ENCODE measurements at places on chromosomes 4 and X.

DNA sequence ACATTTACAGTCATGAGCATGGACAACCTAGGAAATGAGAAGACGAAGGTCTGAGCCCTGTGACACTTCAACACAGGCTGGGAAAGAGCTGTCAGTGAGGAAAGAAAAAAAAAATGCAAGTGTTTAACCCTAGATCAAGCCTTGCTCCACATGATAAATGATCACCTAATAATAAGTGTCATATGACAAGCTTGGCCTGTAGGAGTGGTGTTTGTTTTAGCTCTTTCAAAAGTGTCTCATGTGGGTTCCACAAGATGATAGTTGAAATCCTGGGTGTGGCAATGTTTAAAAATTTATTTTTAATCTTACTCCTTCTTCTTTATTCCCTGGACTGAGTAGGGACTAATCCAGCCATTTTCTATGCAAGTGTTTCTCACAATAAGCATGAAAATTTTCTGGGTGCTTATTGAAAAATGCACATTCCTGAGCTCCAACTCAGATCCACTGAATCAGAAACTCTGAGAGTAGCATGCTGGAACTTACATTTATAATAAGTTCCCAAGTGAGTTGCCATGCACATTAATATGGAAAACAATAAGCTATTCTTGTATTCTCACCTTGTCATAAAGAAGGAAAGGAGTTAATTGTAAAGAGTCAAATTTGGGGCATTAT, 138.3 kb downstream of the AREG start:
- no peak for DNase-seq

- DNase-seq, result no peak
These were observed 30.0 kb upstream of the JADE3 start for GRCh38 chrX:46882266-46882665.

GRCh38 chrX:148284821-148285220, 215.6 kb upstream of the AFF2 start:
- no peak for DNase-seq

- no peak for DNase-seq
These were observed 16.8 kb upstream of the DHX15 start for GRCh38 chr4:24601121-24601520.

- DNase-seq, result no peak
These were observed 27.0 kb upstream of the GPR78 start for GRCh38 chr4:8553216-8553615.

- DNase-seq, result no peak
These were observed 11.3 kb upstream of the RBMXL3 start for GRCh38 chrX:115177932-115178331.

DNA sequence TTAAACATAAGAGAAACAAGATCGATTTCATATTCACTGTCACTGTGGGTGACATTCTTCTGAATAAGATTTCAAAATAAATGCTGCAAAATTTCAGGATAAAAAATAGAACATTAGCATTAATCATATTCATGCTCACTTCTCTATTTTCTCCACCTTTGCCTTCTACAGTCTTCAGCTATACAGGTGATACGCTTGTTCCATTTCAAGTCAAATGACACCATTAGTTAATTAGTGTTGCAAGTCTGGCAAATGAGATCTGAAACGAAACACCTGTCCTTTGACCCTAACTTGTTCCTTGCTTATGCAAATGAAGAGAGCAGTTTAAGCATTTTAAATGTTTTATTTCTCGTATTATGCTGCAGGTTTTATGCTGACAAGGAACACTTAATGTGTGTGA, 667.5 kb upstream of the MAGEB2 start:
- DNase-seq, result no peak

DNA sequence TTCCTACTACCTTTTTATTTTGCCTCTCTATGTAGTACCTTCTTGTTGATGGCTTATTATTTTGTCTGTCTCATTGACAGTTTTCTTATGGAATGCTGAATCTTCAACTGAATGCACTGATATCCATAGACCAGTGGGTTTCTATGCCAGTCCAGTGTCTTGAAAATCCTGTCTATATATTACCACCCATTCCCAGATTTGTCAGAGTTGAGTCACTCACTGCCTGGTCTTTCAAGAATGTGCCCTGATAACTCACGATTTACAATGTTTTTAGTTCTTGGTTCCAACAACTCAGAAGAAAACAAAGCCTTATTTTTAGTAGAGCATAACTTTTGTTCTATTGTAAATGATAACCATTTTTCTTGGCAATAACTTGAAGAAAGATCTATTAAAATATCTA, 606.0 kb upstream of the PITX2 start:
- no peak for DNase-seq

DNA sequence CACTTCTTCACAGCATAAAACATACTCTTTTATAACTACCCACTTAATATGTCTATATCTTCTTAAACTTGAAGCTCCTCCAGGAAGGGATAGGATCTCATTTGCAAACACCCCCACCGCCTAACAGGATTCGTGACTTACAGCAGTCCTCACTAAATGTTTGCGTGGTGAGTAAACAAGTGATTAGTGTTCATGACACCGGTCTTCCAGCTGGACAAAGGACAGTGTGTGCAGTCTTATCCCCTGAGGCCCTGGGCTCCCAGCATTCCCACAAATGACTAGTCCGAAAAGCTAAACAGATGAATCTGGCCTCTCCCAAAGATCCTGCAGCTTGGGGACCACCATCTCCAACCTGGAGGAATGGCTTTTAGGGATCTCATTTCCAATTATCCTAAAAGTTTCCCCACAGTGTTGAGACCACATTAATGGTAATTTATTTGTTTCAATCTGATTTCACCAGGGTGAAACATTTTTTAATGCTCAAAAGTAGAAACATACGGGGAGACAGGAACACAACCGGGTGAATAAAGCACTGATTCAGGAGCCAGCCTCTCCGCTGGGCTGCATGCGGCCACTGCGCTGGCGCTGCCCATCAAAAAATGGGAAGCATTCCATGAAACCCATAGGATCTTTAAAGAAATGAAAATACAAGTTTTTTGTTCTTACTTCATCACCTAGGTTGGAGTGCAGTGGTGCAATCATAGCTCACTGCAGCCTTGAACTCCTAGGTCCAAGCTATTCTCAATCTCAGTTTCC, 69.2 kb downstream of the HADH start:
- DNase-seq, result no peak

- DNase-seq, result no peak
These were observed 102.0 kb downstream of the TAB3 start for GRCh38 chrX:30787012-30787411.

GRCh38 chrX:111119341-111119740, 23.4 kb downstream of the PAK3 start:
- no peak for DNase-seq

DNA sequence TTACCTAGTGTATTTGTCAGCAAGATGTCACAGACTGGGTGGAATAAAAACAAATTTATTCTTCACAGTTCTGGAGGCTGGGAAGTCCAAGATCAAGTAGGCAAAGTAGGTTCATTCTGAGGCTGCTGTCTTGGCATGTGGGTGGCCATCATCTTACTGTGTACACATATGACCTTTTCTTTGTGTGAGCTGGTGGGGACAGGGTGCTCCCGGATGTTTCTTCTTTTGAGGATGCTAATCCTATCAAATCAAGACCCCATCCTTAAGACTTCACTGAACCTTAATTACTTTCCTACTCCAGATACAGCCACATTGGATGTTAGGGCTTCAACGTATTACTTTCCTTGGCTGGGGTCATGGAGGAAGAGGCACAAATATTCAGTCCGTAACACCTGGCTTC, 74.0 kb downstream of the TLL1 start:
- no peak for DNase-seq

GRCh38 chrX:115906276-115906675, 264.3 kb upstream of the AGTR2 start:
- DNase-seq, result no peak

DNA sequence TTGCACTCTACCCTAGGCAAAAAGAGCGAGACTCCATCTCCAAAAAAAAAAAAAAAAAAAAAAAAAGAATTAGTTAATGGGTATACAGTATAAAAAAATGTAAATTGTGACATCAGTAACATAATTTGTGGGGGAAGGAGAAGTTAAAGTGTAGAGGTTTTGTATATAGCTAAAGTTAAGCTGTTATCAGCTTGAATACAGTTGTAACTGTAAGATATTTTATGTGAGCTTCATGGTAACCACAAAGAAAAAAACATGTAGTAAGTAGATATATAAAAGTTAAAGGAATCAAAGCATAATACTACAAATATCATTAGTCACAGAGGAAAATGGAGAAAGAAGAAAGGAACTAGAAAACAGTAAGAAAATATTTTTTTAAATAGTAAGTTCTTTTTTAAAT, 53.2 kb upstream of the EPGN start:
- DNase-seq, result no peak

GRCh38 chr4:4490041-4490440, 51.8 kb downstream of the STX18 start:
- DNase-seq, result no peak

DNA sequence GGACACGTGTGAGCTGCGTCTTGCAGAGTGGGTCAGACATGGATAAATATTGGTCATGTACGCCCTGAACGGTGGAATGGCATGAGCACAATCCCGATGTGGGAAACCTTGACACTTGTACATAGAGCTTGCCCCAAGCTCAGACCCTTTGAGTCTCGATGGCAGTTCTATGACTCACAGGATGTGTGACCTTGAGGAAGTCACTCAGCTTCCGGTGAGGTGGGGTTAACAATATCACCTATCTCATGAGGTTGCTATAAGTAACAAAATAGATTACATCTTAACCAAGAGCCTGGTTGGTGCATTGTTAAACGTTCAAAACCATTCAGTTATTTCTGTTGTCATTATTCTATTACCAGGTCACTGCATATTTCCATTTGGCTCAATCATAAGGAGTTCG, 109.1 kb upstream of the TBL1X start:
- no peak for DNase-seq

- no peak for DNase-seq
These were observed 8.7 kb downstream of the HNRNPH2 start for GRCh38 chrX:101416691-101417090.

GRCh38 chrX:136209016-136209738, 42.0 kb downstream of the MAP7D3 start:
- no peak for DNase-seq

- peak; percentile 49 for DNase-seq
These were observed 2185.9 kb upstream of the TENM3 start for GRCh38 chr4:180057299-180057721.

- DNase-seq, result no peak
These were observed 88.6 kb upstream of the MAD2L1 start for GRCh38 chr4:120155287-120155686.

- DNase-seq, result no peak
These were observed 516.5 kb upstream of the CNKSR2 start for GRCh38 chrX:20857746-20858145.

GRCh38 chr4:114423582-114423981, 175.0 kb upstream of the UGT8 start:
- DNase-seq, result no peak

DNA sequence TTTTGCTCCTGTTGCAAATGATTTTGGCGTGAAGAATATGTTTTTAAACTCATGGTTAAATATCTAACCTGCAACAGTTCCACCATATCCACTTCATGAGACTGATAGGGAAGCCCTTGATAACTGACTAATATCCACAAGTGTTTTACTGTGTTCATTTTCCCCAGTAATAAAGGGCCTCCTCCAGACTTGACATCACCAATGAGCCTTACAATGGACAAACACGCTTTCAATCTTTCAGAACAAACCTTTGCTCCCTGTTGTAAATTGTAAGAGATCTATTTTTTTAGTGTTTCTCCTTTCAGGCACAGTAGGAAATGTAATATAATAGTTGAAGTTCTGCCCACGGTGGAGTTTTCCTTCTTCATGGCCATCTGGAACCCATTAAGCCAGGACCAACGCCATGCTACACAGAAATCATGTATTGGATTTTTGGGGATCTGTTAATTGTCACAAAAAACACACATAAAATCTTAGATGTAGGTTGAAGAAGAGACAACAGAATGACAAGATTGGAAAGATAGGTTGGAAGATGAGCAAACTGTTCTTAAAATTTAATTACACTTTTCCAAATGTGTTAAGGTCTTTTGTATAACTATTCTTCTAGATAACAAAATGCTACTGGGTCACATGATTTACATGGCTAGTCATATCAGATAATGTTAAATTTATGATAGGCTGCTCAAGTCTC, 1030.1 kb downstream of the FSTL5 start:
- DNase-seq, result no peak

DNA sequence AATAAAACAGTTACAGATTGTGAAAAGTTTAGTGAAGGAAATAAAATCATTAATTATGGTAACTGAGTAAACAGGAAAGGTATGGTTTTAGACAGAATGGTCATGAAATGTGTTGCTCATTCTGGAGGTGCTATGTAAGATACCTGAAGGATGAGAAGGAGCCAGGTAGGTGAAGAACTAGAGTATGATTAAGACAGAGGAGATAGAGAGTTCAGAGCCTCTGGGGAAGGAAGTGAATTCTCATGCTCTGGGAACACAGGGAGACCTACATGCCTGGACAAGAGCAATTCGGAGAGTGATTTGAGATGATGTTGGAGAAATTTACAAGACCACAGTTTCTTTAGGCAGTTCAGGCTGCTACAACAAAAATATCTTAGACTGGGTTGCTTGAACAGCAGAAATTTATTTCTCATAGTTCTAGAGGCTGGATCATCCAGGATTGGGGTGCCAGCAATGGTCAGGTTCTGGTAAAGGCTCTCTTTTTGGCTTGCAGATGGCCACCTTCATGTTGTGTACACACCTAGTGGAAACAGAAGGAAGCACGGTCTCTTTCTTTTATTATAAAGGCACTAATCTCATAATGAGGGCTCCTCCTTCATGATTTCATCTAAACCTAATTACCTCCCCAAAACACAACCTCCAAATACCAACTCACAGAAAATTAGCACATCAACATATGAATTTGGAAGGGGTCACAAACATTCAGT, 1416.1 kb downstream of the PCDH7 start:
- no peak for DNase-seq

GRCh38 chrX:40303256-40304077, 205.7 kb upstream of the BCOR start:
- no peak for DNase-seq

- no peak for DNase-seq
These were observed 3.5 kb downstream of the CCDC22 start for GRCh38 chrX:49238735-49239134.

- no peak for DNase-seq
These were observed 22.1 kb downstream of the DOK7 start for GRCh38 chr4:3485011-3485791.

GRCh38 chrX:2784026-2784425, 32.2 kb downstream of the XG start:
- no peak for DNase-seq

- no peak for DNase-seq
These were observed 2.1 kb upstream of the IL2 start for GRCh38 chr4:122458625-122459024.

- no peak for DNase-seq
These were observed 410.4 kb downstream of the INPP4B start for GRCh38 chr4:142435599-142436235.

- no peak for DNase-seq
These were observed 646.0 kb upstream of the FAM241A start for GRCh38 chr4:111499291-111499690.

DNA sequence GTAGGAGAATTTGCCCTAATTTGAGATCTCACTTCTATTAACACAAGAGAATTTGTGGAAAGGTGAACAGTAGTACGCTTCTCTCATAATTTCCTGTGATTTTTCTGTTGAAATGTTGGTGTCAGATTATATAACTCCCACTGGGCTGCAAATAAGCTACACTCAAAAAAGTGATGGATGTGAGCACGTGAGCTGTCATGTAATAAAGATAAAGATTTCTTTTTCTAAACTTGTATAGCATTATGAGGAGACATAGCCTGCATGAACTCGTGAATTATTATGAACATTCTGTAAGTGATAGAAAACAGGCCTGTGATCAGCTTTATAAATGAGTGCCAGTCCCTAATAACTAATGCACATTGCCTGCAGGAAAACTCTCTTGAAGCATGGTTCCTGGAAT, 356.6 kb upstream of the ACTRT1 start:
- DNase-seq, result no peak

Data from NCI-H1105 treated with DMSO at 0.1 percent for 48 hours (cell line).